ENCODE measurements at places on chromosomes 16 and 17.

DNA sequence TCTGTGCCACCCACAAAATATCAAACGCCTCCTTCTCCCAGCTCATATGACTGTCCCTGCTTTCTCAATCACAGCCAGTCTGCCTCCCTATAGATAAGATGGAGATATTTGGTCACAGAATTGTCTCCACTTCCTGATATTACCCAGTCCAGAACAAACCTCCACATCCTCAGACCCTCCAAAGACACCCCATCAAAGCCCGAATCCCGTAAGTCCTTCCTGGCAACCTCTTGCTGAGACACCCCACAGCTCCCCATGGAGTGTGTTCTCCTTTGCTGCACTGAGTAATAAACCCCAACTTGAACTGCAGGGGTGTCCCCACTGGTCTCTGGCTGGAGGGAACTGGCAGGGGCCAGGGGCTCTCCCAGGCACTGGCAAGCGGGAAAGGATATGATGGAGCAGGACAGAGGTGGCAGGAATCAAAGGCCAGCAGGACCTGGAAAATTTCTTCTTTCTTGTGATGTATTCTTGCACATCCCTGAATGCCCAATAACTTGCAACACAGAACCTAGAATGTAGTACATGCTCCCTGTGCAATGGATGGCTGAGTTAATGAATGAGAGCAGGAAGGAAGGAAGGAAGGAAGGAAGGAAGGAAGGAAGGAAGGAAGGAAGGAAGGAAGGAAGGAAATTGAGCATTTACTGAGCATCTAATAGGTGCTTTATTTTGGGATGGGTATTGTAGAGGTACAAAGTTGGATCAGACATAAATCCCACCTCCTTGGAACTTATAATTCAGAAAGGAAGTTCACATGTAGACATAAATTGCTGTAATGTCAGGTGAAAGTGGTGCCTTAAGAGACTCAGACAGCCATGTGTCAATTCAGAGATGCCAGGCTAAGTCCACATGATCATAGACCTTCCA, 13.9 kb downstream of the TMEM114 start:
- no peak for DNase-seq

DNA sequence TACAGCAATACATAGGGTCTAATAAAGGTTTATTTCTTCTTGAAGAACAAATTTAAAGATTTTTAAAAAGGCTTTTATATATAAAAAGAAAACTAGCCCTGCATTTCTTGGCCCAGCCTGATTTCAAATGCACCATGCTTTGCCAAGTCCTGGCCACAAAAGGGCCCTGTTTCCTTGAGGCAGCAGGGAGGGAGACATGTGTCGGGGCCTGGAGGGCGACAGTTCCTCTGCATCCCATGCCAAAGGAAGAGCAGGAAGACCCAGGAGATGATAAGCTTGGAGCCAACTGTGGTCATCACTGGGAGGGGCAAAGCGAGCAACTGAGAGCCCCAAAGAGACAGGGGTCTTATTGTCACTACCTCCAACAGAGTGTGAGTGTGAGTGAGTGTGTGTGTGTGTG, 571.5 kb upstream of the PSMD7 start:
- no peak for DNase-seq

DNA sequence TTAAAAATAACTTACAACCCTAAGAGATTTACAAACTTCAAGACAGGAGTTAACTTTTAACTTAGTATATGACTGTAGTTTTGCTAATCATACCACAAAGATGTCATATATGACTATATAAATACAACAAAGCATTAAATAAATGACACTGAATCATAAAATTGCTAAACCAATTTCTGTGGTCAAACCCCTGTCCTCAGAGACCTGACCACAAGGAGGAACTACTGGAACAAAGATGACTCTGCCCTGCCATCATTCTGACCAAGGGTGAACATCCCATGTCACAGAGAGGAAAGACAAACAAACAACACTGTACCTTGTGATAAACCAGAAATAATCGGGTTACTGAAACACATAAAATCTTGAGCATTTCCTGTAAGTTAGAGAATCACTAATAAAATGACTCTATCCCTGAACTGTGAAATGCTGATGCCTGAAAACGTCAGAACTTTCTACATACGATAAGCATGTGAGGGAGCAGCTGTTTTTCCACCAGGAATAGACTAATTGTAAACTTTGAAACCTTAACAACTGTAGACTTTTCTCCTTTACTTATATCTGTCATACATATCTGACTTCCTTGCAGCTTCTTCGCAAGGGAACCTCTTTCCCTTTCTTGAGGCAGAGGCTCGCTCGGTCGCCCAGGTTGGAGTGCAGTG, 47.9 kb downstream of the WDR59 start:
- DNase-seq: no peak

- DNase-seq: no peak
These were observed 17.7 kb downstream of the BRD7 start for GRCh38 chr16:50351116-50351515.

GRCh38 chr16:75304521-75305363, 53.3 kb upstream of the BCAR1 start:
- DNase-seq: peak; percentile 69

DNA sequence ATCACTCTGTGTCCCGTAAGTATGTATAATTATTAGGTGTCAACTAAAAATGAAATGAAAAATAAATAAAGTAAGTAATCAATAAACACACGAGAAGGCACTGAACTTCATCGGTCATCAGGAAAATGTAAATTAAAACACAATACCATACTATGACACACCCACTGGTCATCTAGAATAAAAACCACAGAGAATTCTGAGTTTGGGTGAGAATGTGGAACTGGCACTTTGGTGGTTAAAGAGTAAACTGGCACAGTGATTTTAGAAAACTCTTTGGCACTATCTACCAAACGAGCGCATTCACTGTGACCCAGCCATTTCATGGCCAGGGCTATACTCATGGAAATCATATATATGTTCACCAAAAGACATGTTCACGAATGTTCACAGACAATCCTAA, 98.2 kb downstream of the HS3ST3A1 start:
- DNase-seq: no peak

DNA sequence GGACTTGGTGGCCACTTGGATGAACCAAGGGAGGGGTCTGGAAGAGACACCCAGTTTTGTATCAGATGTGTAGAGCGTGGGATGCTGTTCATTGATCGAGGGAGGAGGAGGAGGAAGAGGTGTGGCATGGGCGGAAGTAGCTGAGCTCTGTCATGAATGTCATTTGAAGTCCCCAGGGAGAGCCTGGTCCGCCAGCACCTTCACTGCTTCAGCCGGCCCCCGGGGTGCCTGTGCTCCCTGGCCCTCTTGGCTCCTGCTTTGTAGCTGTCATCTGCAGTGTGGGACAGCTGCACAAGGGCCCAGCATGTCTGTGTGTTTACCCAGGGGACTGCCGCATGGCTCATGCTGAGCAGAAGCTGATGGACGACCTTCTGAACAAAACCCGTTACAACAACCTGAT, 75.4 kb upstream of the RBL2 start:
- no peak for DNase-seq

DNA sequence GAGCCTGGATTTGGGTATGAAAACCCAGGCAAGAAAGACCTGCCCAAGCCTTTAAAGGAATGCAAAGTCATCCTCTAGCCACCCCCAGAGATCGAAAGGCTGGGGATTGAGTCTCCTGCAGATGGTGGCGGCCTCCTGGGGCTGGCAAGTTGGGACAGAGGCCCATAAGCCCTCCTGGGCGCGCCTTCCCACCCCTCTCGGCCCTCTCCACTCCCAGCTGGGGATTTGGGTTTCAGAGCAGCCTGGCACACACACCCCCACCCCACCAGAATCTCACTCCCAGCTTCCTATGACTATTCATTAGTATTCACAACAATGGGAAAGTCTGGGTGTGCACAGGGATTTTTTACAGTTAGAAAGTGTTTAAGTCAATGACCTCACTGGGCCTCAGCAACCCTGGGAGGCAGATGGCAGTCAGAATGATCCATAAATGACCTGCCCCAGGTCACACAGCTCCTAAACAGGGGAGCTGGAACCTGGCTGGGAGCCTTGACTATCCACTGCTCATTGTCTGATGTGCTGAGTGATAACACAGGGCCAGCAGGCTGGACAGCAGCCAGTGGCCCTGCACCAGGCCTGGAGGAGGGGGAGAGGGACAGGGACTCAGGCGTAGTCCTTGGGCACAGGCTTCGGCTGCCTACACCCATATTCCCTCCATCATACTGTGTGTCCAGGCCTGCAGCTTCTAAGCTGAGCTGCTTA, 12.1 kb downstream of the NHERF1 start:
- DNase-seq: no peak

- DNase-seq: peak; percentile 15
These were observed 126.0 kb upstream of the SDK2 start for GRCh38 chr17:73770115-73770848.

- no peak for DNase-seq
These were observed 119.0 kb upstream of the HS3ST2 start for GRCh38 chr16:22694887-22695382.

- peak; percentile 32 for DNase-seq
These were observed 1.5 kb downstream of the FLCN start for GRCh38 chr17:17235212-17236174.

- DNase-seq: no peak
These were observed 11.9 kb upstream of the ENGASE start for GRCh38 chr17:79062691-79063090.
